Fibroblast of the conjunctiva (primary cell): ENCODE measurements at places on chromosomes 13 and 19.
A peak's percentile ranks its signal among the peaks of the same experiment; 100 is the strongest.

- DNase-seq: peak; percentile 52
Observed at GRCh38 chr19:17555929-17556813, 722 bp downstream of the COLGALT1 start.

GRCh38 chr19:45994456-45994997 lies 740 bp upstream of the CCDC61 start:
- DNase-seq: no peak

- no peak for DNase-seq
Observed at GRCh38 chr19:7326105-7326877, 22.4 kb upstream of the ARHGEF18 start.

DNA sequence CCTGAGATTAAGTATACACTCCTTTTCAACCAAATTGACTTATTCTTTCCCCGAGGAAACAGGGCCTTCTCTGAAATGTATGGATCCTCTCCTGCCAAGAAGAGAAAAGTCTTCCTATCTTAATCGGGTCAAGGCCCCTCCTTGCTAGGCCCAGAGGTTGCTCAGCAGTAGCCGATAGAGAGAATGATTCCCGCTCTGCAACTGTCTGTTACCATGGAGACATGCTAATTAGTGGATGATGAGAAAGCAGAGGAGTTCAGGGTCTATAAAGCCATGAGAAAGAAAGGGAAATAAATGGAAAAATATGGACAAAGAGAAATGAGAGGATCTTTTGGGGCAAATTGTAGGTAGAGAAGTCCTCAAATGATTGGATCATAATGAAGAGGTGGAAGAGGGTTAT lies 103.5 kb downstream of the POU4F1 start:
- DNase-seq: no peak

DNA sequence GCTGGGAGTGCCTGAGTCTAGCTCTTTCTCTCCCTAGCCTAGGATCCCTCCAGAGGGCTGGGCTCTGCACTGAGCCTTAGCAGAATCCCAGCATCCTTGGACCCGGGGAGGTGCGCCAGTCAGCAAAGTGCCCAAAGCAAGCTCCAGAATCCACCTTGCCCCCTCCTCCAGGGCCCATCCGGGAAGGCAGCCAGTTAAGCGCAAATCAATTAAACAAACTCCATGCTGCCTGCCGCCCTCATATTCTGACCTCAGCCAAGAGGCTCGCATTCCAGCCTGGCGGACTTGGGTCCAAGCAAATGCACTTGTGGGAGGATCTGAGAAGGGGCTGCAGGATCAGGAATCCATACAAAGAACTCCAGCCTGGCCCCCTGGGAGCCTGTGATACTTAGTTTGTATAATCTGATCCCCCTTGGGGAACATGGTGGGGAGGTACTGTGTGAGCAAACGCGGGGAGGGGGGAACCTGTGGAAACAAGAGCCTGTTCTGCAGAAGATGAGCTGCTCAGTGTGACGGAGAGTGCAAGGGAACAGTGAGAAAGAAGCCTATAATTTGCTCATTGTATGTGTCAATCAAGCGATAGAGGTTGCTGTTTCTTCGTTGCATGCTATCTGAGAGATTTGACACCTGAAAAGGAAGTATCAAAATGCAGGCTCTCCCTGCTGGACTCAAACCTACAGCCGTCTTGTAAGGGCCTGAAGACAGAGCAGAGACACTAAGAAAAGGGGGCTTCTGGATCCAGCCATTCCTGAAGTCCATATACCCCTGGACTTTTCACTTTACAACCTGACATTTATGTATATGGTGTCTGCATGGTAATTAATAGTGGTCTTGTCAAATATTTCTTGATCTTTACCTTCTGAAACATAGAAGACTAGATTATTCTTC lies 29.4 kb downstream of the ZNRF4 start:
- no peak for DNase-seq
